ENCODE measurements at places on chromosomes 13 and 19. TPM values are rescaled to one million over a fixed set of nuclear protein-coding genes. Genes with fewer than 3 reads are reported as not detected.

CCNE1 gene
- total RNA-seq: 5.5 TPM

DNAAF3 gene
- total RNA-seq: not detected

ZSWIM4 gene
- 0.26 TPM for total RNA-seq

ZNF471 gene
- total RNA-seq: 19.4 TPM

DNA sequence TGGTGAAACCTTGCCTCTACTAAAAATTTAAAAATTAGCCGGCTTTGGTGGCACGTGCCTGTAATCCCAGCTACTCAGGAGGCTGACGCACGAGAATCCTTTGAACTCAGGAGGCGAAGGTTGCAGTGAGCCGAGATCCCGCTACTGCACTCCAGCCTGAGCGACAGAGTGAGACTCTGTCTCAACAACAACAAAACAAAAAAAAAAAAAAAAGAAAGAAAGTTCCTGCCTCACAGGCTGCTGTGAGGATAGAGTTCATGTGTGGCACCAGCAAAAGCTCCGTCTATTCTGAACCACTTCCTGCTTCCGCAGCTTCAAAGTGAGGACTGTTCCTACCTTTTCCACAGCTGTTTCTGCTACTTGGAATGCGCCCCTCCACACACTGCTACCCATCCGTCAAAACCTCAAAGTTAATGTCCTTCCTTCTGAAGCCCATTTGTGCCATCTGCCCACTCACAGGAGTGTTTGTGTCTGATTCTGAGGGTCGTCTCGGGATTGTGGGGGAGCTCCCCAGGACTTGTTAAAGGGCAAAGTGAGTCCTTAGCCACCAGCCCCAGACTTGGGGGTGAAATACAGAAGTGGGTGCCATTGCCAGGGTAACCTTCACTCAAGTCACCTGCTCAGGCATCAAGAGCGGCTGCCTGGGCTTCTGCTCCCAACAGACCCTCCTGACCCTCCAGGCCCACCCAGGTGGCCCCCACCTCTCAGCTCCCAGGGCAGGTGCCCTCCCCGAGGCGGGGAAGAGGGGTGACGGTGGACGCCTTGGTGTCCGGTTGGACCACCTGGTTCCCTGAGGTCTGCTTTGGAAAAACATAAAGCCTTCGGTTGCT, 2.9 kb downstream of the MFSD12 start:
- H3K36me3 ChIP-seq: no peaks in the 10 kb centered on the region
- H3K4me3 ChIP-seq: no peak overlapping the region
- DNase-seq: no peak
- no peak overlapping the region for H3K27ac ChIP-seq
- H3K27me3 ChIP-seq: no peaks in the 10 kb centered on the region
- no peaks in the 10 kb centered on the region for H3K4me1 ChIP-seq

GRCh38 chr19:47719047-47719859, 6.0 kb downstream of the EHD2 start:
- no peaks in the 10 kb centered on the region for H3K4me1 ChIP-seq
- peak; percentile 95 for DNase-seq
- H3K27me3 ChIP-seq: no peaks in the 10 kb centered on the region
- peak overlapping the region; percentile 13 for H3K4me3 ChIP-seq
- H3K36me3 ChIP-seq: no peaks in the 10 kb centered on the region
- peak overlapping the region; percentile 94 for H3K27ac ChIP-seq

DNA sequence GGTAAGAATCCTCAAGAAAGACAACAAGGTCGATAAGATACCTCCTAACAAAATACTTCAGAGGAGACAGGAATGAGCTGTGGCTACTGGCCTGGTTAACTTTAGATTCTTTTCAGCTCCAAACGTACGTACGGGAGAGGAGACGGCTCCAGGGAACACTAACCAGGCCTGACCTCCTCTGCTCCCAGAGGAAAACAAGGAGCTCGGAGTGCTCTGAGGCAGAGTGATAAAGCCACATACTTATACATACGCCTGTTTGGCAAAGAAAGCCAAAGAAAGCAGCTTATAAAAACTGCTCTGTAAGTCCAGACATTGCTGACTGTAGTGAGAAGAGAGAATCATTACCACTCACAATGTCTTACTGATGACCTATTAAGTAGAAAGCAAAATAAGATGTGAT, 263.9 kb downstream of the MZT1 start:
- no peaks in the 10 kb centered on the region for H3K4me1 ChIP-seq
- H3K36me3 ChIP-seq: no peaks in the 10 kb centered on the region
- no peak for DNase-seq
- H3K27me3 ChIP-seq: no peaks in the 10 kb centered on the region
- H3K27ac ChIP-seq: no peak overlapping the region
- H3K4me3 ChIP-seq: no peak overlapping the region

DNA sequence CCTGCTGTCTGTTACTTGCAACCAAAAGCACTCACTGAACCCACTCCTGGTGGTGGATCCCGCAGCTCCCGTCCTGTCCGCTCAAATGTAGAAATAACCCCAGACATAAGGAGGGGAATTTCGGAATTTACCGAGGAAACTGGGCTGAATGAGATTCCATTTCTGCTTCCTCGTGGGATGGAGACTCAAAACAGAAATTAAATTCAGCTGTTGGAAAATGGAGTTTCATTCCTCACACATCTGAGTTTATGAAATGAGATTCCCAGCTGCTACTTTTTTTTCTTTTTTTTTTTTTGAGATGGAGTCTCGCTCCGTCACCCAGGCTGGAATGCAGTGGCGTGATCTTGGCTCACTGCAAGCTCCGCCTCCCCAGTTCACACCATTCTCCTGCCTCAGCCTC, 44.3 kb downstream of the COLGALT1 start:
- H3K27ac ChIP-seq: no peak overlapping the region
- H3K36me3 ChIP-seq: no peaks in the 10 kb centered on the region
- no peaks in the 10 kb centered on the region for H3K27me3 ChIP-seq
- H3K4me1 ChIP-seq: no peaks in the 10 kb centered on the region
- H3K4me3 ChIP-seq: no peak overlapping the region

- DNase-seq: no peak
- no peak overlapping the region for H3K4me3 ChIP-seq
- H3K36me3 ChIP-seq: no peaks in the 10 kb centered on the region
- no peaks in the 10 kb centered on the region for H3K4me1 ChIP-seq
- H3K27me3 ChIP-seq: peaks cover 6% of the 10 kb centered on the region
Measured at GRCh38 chr19:51010066-51010795, 8.8 kb upstream of the KLK8 start.

- H3K36me3 ChIP-seq: no peaks in the 10 kb centered on the region
- no peaks in the 10 kb centered on the region for H3K27me3 ChIP-seq
- H3K27ac ChIP-seq: no peak overlapping the region
- H3K4me3 ChIP-seq: no peak overlapping the region
- no peak for DNase-seq
- H3K4me1 ChIP-seq: no peaks in the 10 kb centered on the region
Measured at GRCh38 chr13:78881054-78881453, 222.1 kb upstream of the OBI1 start.

Data from uterus (tissue), 4 donors.